ENCODE measurements at places on chromosomes 7 and 10.
A peak's percentile ranks its signal among the peaks of the same experiment; 100 is the strongest.

DNA sequence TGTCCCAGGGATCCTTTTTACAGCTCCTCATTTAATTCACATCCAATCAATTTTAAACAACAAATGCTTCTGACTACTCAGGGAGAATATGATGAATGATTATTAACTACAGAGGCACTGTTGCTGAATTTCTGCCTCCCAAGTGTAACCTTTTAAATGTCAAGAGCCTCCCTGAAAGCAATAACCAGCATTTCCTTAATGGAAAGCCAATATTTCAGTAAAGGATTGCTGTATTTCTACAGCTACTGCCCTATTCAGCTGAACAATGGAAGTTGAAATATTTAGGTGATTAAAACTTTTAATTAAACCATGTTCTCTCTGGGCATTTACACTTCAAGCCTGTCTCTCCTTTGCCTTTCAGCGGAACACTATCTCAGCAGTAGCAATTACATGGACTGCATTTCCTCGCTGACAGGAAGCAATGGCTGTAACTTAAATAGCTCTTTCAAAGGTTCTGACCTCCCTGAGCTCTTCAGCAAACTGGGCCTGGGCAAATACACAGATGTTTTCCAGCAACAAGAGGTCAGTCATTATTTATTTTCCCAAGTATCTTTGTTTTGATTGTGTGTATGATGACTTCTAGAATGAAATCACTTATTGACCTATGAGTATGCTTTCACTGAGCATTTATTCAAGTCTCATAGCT lies 304.7 kb downstream of the BICC1 start:
- peak; percentile 19 for DNase-seq

DNA sequence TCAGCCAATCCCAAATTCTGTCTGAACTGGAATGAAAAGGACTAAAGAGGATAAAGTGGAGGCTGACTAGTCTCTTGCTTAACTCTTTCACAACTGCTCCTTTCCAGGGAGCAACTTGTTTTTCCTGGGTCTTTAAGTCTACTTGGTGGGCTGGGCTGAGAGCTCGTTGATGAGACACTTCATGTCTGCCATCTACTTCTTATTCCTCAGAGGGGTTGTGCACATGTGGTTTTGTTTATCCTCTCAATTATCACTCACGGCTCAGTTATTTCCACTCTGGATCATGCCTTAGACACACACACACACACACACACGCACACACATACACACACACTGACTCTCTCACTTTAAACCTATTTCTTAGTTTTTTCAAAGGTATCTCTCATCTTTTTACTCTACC lies 298.6 kb upstream of the MTPN start:
- no peak for DNase-seq

- DNase-seq, result no peak
These were observed 22.5 kb downstream of the SYPL1 start for GRCh38 chr7:106089647-106090046.

- no peak for DNase-seq
These were observed 173.6 kb downstream of the CDCA7L start for GRCh38 chr7:21771906-21772610.

DNA sequence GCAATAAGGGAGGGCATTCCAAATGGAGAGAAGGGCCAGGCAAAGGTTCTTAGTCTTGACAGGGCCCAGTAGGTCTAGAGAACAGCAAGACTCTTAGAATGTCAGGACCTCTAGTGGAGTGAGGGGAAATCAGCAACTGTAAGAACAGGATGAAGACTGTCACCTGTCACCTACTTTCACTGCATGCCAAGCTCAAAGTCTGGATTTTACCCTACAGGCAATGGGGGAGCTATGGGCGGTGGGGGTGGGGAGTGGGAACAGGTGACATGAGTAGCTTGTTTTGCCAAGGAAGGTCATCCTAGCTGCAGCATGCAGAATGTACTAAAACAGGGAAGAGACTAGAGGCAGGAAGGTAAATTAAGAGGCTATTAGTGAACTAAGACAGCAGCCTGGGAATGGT lies 18.3 kb downstream of the GOT1 start:
- DNase-seq, result no peak

DNA sequence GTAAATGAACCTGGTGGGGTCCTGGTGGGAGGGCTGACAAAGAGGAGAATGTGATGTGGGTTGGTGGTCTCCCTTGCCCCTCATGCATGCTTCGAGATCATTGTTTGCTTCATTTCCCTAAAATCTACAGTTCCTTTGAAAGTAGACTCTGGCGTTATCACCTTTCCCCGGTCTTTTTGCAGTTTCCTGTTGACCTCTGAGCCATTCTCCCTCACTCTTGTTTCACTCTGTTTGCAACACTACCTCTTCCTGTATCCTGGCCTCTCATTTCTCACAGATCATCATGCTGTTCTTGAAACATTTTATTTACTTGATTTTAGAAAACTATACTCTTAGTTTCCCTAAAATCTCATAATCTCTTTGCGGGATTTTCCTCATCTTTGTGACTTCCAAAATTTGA lies 179.8 kb downstream of the WNT2 start:
- no peak for DNase-seq

GRCh38 chr10:102643336-102644065 lies 778 bp upstream of the TRIM8 start:
- DNase-seq, result peak; percentile 14

DNA sequence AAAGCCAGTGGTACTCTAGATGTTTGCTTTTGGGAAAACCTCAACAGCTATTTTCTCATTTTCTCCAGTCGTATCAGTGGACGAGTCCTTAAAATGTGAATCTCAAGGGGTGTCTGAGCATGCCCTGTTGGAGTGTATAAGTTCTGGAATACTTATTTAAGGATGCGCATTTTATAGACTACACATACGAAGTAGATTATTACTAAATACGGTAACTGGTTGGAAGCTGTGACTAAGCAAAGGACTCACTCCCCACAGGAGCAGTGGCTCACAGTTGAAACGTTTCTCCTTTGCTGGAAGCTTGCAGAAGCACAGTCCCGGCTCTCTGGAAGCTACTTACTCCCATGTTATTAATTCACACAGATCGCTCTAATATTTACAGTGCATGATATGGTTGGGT lies 90.8 kb upstream of the DNAJB6 start:
- DNase-seq, result no peak

DNA sequence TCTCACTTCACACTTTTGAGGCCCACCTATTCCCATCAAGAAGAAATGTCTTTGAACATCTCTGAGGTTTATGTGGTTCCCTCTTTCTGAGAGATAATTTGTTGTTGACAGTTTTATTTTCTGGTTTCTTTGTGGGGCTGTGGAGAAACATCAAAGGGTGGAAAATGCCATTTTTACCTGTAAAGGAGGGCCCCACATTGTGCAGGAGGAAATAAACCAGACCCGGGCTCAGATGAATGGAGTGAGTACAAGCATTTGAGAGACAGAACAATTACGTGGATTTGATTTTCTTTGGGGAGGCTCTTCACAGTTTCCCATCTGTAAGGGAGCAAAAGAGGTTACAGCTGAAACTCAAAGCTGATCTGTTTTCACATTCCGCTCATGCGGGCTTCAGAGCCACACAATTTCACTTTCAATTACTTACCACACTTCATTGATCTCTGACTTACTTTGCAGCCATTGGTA lies 29.8 kb downstream of the ITPRIP start:
- no peak for DNase-seq

- no peak for DNase-seq
These were observed 77.6 kb downstream of the UBE2H start for GRCh38 chr7:129875160-129875559.

- DNase-seq, result no peak
These were observed 185.0 kb upstream of the GHITM start for GRCh38 chr10:83954193-83954799.

DNA sequence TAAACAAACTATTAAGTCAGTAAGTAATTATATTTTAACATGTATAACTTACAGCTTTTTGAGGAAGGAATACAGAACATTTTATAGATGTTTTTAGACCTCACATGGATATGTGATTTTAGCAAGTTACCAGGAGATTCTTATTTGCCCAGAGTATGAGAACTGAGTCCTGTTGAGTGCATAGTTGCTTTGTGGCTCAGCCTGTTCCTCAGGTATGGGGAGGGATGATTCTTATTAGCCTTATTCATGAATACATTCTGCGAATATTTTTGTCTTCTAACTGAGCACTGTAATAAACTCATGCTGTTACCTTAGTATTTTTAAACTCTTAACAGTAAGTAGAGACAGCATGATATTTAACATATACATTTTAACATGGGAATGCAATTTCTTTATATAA lies 17.9 kb downstream of the BTAF1 start:
- DNase-seq, result no peak

- DNase-seq, result no peak
These were observed 47.7 kb upstream of the INPP5A start for GRCh38 chr10:132489704-132490534.

GRCh38 chr10:32409741-32410140 lies 36.2 kb upstream of the CCDC7 start:
- no peak for DNase-seq

DNA sequence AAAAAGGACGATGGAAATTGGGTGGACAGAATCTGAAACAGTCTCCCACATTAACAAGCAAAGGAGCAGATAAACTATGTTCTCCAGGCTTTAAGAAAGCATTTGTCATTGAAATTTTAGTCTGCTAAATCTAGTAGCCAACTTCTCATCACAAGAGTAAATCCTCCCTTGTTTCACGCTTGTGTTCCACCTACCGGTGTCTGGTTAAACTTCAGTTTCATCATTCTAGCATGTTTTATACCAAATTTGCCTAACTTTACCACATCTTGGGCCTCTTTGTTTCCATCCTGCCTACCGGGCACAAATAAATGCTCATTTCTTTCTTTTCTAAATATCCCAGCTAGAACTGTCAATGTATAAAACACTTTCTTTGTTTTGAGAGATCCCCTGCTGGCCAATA lies 5.8 kb downstream of the LIPA start:
- DNase-seq, result no peak

- no peak for DNase-seq
These were observed 636.2 kb upstream of the LRRN3 start for GRCh38 chr7:110454713-110455112.

GRCh38 chr7:106041140-106041717 lies 70.9 kb downstream of the SYPL1 start:
- DNase-seq, result no peak

DNA sequence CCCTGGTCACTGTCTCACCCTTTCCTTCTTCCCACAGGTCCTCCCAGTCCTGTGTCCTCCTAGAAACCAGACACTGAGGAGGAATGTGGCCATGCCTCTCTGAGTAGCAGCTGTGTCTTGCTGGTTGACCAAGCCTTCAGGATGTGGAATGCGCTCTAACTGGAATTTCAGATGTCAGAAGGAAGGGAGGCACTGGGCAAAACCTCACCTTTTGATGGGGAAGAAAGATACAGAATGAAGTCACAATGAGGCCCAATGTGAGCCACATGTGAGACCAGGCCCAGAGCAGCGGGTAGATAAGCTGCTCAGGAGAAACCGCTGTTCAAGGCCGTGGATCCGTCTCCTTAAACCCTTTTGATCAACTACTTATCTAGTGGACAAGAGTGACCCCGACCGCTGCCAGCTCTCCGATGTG lies 54.8 kb upstream of the ECHDC3 start:
- no peak for DNase-seq

DNA sequence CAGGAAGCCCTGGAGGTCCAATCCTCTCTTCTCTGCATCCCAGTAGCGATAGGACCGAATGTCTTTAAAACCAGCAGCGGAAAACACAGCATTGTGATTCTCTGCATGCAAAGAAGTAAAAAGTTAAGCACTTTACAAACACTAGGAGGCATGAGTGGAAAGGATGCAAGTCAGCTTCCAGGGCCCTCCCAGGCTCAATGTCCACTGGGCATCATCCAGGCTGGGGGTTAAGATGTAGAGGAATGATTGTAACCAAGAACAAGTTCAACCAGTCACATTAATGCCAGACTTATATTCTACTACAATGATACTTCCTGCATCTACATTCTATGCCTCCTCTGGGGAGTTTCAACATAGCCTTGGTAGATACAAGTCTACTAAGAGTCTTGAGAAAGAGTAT lies 24.3 kb downstream of the GOT1 start:
- DNase-seq, result no peak

GRCh38 chr7:72321081-72321480 lies 91.1 kb downstream of the CALN1 start:
- no peak for DNase-seq

DNA sequence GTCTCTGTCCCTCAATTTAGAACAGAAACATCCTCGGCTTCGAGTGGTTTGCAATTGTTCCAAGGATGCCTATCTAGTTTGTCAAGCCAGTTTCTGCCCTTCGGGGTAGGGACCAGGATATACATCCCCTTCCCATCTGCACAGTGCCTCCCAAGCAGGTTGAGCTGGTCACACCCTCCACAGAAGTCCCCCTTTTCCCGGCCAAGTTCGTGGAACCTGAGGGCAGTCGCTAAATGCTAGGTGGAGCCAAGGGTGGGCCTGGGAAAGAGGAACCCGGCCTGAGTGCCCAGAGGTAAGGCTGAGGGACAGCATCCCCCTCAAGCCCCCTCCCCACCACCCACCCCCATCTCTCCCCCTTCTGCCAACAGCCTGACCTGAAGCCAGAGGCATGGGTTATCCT lies 62.4 kb upstream of the NANOS1 start:
- no peak for DNase-seq

DNA sequence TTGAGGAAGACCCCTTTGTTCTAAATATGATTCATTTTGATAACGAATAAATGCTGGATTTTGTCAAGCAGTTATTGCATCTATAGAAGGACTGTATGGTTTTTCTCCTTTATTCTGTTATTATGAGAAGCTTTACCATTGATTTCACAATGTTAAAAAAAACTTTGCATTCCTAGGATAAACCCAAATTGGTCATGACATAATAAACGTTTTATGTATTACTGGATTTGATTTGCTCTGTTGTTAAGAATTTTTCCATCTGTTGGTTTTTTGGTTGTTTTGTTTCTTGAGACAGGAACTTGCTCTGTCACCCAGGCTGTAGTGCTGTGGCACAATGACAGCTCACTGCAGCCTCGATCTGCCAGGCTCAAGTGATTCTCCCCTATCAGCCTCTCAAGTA lies 2.2 kb upstream of the DNA2 start:
- no peak for DNase-seq

GRCh38 chr7:152451356-152451755 lies 15.6 kb upstream of the KMT2C start:
- no peak for DNase-seq

DNA sequence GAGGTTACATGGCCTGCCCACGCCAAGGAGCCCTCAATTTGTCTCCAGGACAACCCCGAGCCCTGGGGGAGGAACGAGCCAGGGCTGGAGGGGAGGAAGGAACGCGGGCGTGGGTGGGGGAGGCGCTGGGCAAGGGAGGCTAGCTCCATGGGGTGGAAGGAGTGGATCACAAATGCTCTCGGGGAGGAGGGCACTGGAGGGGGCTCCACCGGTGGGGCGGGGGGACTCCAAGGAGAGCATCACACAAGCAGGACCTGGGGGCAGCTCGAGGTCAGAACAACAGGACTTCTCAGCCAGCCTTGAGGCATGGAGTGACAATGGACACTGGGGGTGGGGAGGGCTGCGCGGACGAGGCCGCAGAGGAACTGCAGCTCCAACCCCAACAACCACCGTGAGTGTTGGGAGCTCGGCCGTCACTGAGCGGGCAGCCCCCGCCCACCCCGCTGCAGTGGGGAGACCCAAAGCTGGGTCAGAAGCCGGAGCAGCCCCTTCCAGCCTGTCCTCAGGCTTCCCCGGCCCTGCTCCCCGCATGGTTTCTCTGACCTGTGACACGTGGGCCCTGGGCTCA lies 41.1 kb downstream of the STK32C start:
- DNase-seq, result no peak

- DNase-seq, result no peak
These were observed 184.9 kb downstream of the DNAJB6 start for GRCh38 chr7:157521752-157522151.
